CD4-positive, alpha-beta T cell treated with Interleukin-2 at 100 ng/mL for 4 hours (primary cell): ENCODE measurements at places on chromosomes 13 and 19.

DNA sequence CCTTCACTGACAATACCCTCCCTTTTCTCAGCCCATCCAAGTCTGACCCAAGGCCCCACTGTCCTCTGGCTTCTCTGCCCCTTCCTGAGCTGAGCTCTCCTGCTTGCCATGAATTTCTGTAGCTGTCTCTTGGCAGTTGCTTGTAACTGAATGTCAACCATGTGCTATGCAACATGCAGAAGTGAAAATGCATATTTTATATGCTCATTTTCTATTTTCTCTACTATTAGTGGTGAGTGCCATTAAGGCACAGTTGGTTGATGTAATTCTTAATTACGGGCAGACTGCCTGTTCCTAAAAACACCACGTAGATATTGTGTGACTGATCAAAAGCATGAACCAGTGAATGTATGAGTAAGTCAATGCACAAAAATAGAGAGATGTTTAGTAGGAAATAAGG is 29.6 kb downstream of the TNFSF11 start:
- DNase-seq: no peak

- DNase-seq: no peak
Measured at GRCh38 chr13:45582408-45583076, 33.0 kb downstream of the ERICH6B start.

- DNase-seq: no peak
Measured at GRCh38 chr13:67390462-67391086, 160.4 kb upstream of the PCDH9 start.

GRCh38 chr19:51098365-51099046 is 9.7 kb downstream of the CTU1 start:
- DNase-seq: peak; percentile 27

DNA sequence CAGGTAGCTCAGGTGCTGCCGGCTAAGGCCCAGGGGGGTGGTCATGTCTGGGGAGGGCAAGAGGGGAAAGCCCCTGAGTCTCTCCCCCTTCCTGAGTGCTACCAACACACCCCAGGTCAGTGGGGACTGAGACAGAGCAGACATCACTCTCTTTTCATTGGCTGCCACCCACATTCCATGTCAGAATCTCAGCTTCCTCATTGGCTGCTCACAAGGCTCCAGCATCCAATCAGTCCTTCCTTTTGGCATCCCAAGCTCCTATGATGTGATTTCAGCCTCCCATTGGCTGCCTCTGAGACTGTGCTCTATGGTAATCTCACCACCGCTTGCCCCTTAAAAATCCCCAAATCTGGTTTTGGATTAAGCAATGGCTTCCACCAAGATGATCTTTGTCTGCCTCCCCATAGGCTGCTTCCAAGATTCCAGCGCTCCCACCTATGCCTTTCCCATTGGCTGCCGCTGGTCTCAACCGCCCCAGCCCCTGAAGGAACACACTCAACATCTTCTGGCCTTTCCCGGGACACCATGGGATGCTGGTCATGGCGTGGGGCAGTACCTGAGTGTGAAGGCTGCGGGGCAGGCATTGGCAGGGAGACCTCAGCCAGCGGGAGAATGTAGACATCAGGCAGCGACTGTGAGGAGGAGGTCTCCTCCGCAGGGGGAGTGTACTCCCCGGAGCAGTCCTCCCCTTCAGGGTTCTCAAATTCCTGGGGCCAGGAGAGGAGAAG is 2.0 kb downstream of the LMTK3 start:
- DNase-seq: no peak

GRCh38 chr19:52331757-52332156 is 4.3 kb upstream of the ZNF610 start:
- no peak for DNase-seq

- no peak for DNase-seq
Measured at GRCh38 chr13:43725460-43725859, 61.3 kb downstream of the ENOX1 start.

DNA sequence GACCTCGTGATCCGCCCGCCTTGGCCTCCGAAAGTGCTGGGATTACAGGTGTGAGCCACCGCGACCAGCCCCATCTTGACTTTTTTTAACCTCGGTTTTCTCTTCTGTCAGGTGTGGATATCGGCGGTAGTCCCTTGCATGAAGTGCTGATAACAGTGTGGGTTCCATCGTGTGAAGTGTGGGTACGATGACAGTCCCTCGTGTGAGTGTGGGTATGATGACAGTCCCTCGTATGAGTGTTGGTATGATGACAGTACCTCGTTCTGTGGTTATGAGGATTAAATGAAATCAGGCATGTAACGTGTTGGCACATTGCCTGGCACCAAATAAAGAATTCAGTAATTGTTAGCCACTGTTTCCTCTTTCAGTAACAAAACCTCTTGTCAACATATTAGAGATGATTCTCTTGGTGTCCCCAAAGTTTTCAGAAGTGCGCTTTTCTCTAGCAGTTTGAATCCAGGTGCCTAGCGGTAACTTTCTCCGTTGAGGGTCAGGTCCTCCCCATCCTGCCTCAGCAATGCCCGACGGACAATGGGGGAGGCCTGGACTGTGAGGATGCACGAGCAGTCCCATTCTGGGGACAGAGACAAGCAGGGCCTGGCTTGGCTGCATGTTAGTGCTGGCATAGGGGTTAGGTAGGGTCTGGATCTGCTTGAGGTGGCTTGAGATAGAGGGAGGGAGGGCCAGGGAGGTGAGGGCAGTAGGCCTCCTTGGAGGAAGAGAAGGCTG is 15.3 kb downstream of the GATAD2A start:
- peak; percentile 71 for DNase-seq

- no peak for DNase-seq
Measured at GRCh38 chr13:95987841-95988240, 65.4 kb downstream of the UGGT2 start.

- DNase-seq: no peak
Measured at GRCh38 chr19:38635483-38636399, 11.7 kb upstream of the ACTN4 start.

DNA sequence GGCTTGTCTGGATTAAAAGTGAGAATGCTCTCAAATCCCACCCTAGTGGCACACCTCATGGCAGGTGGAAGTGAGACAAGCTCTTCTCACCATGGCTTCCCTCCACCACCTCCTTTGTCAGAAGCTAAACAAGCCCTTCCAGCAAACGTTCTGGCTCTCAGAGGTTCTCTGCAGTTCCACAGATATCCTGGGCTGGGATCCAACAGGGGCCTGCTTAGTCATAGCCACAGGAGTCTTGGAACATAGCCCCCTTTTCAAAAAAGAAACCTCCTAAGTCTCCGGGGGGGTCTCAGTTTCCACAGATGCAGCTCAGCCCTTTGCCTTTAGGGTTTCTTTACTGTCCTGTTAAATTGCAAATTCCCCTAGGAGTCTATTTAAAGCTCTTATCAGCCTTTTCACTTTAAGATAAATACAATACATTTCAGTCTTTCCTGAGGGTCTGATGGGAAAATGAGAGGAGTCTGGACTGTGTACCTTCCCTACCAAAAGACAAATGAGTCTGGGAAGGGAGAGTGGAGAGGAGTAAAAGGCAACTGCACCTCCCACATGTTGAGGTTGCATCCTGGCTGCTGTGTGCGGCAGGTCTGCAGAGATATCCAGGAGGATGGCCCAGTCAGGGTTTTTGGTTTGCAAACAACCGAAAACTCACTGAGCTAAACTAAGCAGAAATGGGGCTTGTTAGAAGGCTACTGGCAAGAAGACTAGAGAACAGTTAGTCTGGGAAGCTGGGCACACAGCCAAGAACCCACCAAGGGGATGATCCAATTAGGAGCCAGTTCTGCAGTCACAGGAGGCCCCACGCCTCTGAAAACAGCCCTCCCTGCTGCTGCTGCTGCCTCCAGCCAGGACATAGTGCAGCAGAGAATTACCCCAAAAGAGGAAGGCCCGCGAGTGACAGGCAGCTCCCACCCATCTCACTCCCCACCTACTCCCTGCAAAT is 41.4 kb upstream of the SERP2 start:
- DNase-seq: no peak

DNA sequence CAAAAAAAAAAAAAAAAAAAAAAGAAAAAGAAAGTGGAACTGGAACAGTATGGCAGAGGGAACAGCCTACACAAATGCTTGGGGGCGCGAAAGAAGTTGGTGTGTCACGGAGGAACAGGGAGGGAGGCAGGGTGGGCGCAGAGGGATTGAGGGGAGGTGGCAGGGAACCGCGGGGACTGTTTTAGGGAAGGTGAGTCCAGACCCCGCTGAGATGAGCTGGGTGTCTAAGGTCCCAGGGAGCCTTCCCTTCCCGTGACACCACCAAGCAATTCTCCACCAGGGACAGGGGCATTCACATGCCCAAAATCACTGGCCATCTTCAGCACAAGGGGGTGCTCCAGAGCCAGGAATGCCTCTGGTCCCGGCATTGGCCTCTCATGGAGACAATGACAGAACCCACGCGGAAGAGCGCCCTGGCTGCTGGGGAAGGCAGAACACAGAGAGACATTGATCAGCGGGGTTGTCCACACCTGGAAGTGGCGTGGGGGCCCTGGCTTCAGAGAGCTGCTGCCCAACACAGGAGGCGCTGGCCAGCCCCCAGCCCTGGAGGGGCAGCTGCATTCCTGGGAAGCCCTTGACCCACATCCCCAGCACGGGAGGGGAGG is 6.9 kb downstream of the PEAK3 start:
- no peak for DNase-seq

GRCh38 chr19:19074196-19074882 is 10.5 kb downstream of the SLC25A42 start:
- DNase-seq: no peak

GRCh38 chr19:887072-887471 is 5.9 kb downstream of the MED16 start:
- DNase-seq: no peak

GRCh38 chr19:40453151-40453735 is 9.1 kb upstream of the SERTAD3 start:
- no peak for DNase-seq

DNA sequence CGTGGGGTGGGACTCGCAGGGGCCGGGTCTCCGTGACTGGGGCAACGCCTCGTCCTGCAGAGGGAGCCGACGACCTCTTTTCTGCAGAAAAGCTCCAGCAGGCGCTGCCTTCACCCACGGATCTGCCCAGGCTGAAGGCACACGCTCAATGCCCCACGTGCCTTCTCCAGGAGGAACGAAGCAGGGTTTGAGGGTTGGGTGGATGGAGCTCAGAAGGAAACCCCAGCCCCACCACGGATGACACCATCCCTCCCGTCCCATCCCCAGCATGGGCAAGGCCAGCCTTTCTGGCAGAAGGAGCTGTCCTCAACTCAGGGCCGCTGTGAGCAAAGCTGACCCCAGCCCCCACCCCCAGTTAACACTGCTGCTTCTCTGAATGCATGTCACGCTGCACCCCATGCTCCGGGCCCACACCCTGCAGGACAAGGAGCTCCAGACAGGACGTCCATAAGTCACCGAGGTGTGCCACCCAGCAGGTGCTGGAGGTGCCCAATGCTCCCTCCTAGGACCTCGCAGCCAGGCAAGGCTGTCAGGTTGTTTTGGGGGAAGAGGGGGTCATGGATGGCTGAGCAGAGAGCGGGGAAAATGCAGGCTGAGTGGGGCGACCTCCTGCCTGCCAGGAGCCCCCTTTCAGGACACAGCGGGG is 7.4 kb downstream of the C19orf25 start:
- no peak for DNase-seq

DNA sequence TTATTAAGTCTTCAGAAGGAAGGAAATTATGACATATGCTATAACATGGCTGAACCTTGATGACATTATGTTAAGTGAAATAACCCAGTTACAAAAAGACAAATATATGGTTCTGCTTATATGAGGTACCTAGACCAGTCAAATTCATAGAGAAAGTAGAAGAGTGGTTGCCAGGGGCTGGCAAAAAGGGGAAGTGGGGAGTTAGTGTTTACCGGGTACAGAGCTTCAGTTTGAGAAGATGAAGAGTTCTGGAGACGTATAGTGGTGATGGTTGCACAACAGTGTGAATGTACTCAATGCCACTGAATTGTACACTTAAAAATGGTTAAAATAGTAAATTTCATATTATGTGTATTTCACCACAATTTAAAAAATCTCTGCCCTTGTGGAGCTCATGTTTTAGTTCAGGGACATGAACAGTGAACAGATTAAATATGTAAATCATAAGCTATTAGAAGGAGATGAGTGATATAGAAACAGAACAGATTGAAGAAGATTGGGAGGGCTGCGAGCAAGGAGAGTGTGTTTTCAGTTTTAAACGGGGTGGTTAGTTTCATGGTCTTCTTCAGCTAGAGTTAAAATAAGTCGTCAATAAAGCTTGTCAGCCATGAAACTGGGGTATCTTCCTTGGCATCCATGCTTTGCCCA is 355.2 kb downstream of the KCNRG start:
- no peak for DNase-seq

- DNase-seq: no peak
Measured at GRCh38 chr19:8306235-8307054, 1.7 kb downstream of the CD320 start.

DNA sequence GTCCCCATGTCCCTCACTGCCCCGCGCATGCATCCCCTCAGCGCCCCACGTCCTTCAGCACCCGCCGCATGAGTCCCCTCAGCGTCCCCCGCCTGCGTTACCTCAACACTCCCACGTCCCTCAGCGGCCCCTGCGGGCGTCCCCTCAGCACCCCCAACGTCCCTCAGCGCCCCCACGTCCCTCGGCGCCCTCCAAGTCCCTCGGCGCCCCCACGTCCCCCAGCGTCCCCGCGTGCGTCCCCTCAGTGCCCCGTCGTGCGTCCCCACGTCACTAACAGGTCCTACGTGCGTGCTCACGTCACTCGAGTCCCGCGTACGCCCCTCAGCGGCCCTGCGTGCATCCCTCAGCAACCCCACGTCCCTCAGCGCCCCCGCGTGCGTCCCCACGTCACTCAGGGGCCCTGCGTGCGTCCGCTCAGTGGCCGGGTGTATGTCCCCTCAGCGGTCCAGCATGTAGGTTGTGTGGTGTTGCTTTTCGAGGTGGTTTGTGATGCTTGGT is 19.5 kb upstream of the GAS6 start:
- DNase-seq: no peak

DNA sequence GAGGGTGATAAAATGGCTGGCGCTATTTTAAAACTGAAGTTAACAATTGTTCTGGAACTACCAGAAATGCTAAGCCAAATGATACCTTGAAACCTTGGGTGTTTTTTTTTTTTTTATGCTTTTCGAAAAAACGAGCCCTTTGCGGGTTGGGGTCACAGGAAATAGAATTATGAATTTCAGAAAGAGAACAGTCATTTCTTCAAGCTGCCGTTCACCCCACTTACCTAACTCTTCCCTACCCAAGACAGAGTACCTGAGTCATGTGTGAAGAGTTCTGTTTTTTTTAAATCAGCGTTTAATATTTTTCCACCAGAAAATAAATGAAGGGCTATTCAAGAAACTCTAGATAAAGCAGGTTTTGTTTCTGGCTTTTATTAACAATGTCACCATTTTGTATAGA is 35.3 kb downstream of the KLF2 start:
- DNase-seq: peak; percentile 38

- DNase-seq: no peak
Measured at GRCh38 chr19:35483089-35483488, 7.2 kb downstream of the KRTDAP start.

- DNase-seq: no peak
Measured at GRCh38 chr19:8321986-8322637, 816 bp downstream of the RPS28 start.

DNA sequence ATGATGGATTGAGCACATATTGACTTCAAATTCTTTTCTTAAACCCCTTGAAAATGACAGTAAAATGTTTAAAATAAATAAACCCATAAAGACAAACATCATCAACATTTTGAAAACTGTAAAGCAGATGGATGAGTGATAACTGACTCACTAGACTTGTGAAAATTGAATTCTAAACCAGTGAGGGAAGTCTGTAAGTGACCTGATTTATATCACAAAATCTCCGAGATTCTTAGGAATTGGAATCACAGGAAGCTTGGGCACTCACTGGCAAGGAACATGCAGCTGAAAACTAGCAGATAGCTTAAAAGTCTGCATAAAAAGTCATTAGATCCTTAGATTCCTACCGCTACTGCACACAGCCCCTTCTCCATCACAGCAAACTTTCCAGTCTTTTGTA is 51.3 kb upstream of the TSC22D1 start:
- DNase-seq: no peak
